COLO829 (cell line): ENCODE measurements at places on chromosomes 6 and 20.

- DNase-seq, result no peak
These were observed 229.1 kb downstream of the PLCB1 start for GRCh38 chr20:8361006-8361652.

DNA sequence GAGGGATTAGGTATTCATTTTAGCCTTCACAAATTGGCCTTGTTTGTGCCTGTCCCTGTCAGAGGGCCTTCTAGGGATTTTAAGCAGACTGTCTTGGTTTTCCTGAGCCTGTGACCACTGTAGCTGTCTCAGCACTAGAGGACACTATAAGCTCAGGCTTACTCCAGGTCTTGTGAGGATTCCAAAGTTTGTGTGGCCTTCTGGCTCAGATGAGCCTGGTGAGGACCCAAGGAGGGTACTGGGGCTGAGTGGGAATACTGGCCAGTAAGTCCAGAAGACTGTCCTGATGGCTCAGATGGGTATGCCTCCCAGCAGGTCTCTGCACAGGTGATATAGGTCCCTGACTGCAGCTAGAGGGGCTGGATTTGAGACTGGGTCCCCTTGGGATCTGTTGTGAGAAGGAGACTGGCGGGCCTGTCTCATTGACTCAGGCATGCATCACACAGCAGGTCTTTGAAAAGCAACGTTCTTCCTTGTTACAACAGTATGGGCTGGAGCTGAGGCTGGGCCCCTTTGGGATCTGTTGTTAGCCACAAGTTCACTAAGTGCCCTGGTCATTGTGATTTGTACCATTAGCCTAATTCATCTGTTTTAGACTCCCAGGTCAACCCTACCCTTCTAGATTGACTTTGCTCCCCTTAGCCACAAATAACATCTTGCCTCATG, 26.3 kb upstream of the TFB1M start:
- DNase-seq, result no peak

DNA sequence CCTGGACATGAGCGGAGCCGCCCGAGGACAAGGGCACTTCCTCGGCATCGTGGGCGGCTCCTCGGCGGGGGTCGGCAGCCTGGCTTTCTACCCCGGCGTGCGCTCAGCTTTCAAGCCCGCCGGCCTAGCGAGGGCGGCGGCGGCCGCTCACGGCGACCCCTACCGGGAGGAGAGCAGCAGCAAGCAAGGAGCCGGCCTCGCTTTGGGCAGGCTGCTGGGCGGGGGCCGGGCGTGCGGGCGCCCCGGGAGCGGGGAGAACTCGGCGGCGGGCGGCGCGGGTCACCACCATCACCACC, 6.7 kb downstream of the PRDM13 start:
- DNase-seq, result no peak

DNA sequence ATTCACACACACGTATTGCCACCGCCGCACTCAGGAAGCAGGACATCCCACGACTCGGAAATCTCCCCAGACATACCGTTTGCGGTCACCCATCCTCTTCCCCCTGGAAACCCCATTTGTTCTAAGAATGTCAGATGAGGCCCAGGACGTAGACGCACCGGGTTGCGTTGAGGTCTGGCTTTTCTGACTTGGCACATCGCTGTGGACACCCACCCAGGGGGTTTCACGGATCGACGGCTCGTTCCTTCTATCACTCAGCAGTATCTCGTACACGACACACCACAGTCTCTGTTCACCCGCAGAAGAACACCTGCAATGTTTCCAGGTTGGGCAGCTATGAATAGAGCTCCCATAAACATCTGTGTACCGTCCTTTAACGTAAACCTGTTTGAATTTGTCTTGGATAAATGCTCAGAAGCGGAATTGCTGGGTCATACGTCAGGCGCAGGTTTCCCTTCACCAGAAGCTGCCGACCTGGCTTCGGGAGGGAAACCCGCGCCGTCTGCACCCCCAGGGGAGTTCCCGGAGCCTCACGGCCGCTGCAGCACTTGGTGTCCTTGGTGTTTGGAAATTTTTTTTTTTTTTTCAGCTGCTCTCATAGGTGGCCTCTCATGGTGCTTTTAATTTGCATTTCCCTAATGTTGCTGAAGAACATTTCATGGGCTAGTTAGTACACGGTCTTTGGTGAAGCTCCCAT, 9.3 kb upstream of the EEF1A2 start:
- DNase-seq, result no peak

- DNase-seq, result no peak
These were observed 61.7 kb upstream of the EYA4 start for GRCh38 chr6:133179481-133179880.

- DNase-seq, result no peak
These were observed 164.8 kb upstream of the SGK1 start for GRCh38 chr6:134482593-134483270.

DNA sequence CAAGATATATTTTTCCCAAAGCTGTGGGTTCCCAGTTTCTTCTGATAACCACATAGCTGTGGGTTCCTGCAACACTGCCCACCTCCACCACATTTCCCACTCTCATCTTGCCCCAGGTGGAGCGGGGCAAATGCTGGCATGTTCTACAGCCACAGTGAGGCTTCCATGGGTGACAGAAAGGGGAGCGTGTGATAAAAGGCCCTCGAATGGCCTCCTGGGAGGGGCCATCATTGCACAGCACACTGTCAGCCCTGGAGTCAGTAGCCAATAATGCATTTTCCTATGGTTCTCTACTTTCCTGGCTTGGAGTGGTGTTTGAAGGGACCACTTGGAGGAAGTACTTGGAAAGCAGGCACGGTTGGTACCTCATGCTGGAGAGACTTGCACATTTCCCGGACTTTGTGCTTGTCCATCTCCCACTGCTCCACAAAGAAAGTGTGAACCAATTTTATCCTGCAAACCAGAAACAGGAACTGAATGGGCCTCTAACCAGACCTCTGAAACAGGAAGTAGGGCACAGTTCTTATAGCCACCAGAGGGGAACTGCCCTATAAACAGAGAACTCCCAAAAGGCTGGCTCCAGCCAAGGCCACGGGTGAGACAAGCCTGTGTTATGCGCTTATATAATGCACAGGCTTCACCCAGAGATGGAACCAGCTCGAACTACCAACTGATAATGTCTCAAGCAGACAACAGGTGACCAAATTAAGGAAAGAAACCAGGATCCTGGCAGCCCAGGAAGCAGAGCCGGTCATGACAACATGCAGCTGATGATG, 8.6 kb downstream of the MAP3K5 start:
- DNase-seq, result no peak

GRCh38 chr6:142861711-142862110, 83.3 kb downstream of the HIVEP2 start:
- DNase-seq, result no peak

DNA sequence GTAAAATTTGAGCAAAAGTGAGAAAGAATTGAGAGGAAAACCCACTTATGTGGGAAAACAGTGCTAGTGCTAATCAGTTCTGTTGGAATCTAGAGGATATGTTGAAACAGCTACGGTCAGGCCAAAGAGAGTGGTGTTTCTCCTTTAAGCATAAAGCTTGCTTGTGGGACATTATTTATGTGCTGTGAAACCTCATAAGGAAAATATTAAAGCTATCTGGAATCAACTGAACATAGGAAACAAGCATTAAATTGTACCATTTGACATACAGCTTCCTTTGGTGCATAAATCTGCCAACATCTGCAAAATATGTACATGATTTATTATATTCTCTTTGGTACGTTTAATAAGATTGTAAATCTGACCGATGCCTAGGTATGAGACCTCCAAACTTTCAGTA, 182.5 kb upstream of the PDE10A start:
- no peak for DNase-seq

DNA sequence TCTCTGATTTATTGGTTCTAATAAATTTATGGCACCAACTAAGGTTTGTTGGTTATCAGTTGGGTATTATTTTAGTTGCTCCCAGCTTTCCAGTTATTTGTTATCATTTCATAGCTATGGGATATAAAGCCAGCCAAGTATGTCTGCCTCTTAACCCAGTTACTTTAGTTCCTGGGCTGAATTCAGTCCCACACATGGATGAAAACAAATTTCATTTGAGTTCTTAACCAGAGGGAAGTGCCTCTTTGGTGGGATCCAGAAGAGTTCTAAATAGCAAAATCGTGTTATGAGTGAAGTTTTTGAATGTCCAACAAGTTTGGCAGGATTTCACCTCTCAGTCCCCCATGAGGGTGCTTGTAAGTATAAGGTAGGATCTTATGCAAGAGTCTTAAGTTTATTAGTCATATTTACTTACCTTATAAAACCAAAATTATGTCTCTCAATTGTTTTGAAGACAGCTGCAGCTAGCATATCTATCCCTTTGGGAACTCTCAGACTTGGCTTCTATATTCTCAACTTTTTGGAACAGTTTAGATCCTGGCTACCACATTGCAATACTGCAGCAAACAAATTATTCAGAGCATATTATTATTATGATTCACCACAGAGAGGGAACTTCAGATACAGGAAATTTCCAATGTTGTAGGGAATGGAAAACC, 683.6 kb downstream of the BCKDHB start:
- no peak for DNase-seq

GRCh38 chr6:167972193-167972592, 25.3 kb upstream of the KIF25 start:
- DNase-seq, result no peak

GRCh38 chr6:168631564-168631963, 190.6 kb downstream of the SMOC2 start:
- no peak for DNase-seq

- no peak for DNase-seq
These were observed 22.3 kb downstream of the SLC2A10 start for GRCh38 chr20:46731770-46732169.

GRCh38 chr6:63537201-63537958, 34.9 kb upstream of the LOC128125822 start:
- no peak for DNase-seq

DNA sequence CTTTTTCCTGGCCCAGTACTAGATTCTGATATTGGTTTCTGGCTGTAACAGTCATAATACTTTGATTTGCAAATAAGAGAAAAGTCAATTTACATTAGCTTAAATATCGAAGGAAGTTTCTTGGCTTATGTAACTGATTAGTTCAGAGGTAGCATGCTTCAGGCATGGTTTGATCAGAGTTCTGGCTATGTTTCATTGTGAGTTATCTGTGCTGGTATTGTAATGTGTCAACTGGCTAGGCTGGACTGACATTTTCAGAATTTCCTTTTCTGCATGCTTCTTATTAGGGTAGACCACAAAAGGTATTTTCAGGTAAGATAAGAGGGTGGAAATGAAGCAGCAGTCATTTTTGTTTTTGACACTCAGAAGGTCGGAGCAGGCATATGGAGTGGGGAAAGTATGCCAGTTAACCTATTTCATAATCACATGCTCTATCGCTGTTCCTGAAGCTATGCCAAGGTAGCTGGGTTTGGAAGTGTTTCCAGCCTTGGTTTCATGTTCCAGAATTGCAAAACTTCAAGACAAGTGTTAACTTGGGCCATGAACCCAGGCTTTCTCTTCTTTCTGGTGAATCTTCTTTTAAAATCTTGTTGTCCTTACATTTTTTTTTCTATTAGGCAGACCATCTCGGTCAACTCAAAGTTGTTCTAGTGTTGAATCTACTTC, 244.9 kb downstream of the DHX35 start:
- no peak for DNase-seq

GRCh38 chr6:81683912-81684311, 68.6 kb downstream of the TENT5A start:
- peak; percentile 35 for DNase-seq

GRCh38 chr6:124148236-124148957, 344.7 kb downstream of the NKAIN2 start:
- DNase-seq, result no peak

GRCh38 chr6:40695750-40696415, 108.7 kb upstream of the LRFN2 start:
- DNase-seq, result no peak
